Activated T-helper 17 cell treated with anti-CD3 and anti-CD28 coated beads, Interleukin-2, amount 50 U/mL, for 72 hours (primary cell): ENCODE measurements at places on chromosomes 5 and 9. TPM values are rescaled to one million over a fixed set of nuclear protein-coding genes. Genes with fewer than 3 reads are reported as not detected.

Gene CARD9
- 6.1 TPM for total RNA-seq

DNA sequence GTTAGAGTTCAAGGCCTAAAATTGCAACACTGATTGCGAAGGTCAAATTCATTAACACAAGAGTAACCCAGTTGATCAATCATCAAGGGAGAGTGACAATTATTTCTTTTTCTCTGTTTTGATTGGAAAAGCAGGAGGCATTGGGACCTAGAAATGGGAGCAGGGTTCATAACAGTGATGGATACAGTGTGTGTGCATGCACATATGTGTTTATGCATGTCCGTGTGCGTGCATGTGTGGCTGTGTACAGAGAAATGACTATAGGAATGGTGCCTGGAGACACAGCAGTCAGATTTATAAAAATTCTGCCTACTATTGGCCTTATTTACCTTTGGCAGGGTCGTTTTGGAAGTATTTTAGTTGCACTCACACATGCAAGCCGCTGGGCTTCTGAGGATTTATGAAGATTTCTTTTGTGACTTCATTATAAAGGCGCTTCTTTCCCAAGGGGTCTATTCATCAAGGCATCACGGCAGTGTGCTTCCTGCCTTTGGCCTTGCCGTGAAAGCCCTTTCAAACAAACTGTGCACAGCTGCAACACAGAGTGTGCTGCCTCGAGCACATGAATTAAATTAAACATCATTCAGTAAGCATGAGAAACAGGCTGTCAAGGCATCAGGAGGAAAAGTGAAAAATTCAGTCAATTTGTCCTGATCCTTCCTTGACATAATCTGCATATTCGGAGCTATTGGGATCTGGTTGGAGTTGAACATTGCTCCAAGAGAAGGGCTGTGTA lies 122.8 kb upstream of the PUM3 start:
- no peaks in the 10 kb centered on the region for H3K36me3 ChIP-seq
- H3K27me3 ChIP-seq = peaks cover 25% of the 10 kb centered on the region
- H3K27ac ChIP-seq = no peak overlapping the region
- ATAC-seq = no peak
- H3K4me1 ChIP-seq = no peaks in the 10 kb centered on the region

Gene ZNF366
- not detected for total RNA-seq

Gene ARHGEF39
- total RNA-seq = 9.4 TPM

- peak overlapping the region; percentile 49 for H3K4me3 ChIP-seq
- peaks cover 21% of the 10 kb centered on the region for H3K4me1 ChIP-seq
- peak overlapping the region; percentile 81 for H3K27ac ChIP-seq
- H3K27me3 ChIP-seq = no peaks in the 10 kb centered on the region
- ATAC-seq = peak; percentile 18
Measured at GRCh38 chr9:113591899-113592625, 128.5 kb downstream of the RGS3 start.

DNA sequence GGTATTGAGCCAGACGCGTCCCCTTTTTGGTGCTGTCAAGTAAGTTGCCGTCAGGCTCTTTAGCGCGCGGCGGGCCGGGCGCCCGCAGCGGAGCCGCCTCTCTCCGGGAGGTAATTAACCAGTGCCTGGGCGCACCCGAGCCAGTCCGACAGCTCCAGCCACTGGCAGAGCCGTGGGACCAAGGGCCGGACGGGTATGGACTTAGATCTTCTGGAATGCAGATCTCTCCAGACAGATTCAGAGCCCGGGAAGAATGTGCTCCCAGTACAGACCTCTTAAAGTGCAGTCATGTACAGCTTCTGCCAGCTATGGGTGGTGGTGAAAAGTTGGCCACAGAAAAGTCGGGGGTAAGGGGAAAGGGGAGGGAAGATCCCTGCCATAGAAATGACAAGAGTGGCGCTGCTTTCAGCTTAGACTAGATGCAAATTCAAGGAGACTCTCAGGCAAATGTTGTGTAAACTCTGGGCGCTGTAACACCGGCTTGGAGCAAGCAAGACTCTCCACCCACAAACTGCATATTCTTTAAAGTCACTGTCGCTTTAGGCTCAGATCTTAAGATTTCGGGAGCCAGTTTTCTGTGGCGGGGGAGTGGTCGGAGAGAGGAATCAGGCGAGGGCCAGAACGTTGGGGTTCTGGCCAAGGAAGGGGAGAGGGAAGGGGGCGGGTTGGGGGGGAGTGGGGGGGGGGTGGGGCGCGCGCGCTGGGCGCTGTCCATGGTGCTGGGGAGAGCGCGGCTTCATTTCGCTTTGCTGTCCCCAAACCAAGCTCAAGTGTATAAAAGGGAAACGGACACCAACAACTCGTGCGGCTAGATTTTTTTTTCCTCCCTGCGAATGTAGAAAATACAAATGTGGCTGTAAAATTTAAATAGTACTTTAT lies 29.2 kb downstream of the NR2F1 start:
- peaks cover 67% of the 10 kb centered on the region for H3K27me3 ChIP-seq
- no peak overlapping the region for H3K4me3 ChIP-seq
- no peaks in the 10 kb centered on the region for H3K4me1 ChIP-seq
- no peak overlapping the region for H3K27ac ChIP-seq
- ATAC-seq = no peak

DNA sequence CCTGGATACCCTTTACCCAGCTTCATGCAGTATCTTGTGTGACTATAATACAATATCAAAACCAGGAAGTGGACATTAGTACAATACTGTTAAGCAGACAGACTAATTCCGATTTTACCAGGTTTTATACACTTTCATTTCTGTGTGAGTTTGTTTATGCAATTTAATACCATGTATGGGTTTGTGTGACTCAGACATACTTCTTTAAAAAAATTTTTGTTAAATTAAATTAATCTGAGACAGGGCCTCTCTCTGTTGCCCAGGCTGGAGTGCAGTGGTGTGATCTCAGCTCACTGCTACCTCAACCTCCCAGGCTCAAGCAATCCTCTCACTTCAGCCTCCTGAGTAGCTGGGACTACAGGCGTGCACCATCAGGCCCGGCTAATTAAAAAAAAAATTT lies 156.8 kb downstream of the GAPVD1 start:
- no peaks in the 10 kb centered on the region for H3K4me1 ChIP-seq
- H3K4me3 ChIP-seq = no peak overlapping the region
- H3K27me3 ChIP-seq = no peaks in the 10 kb centered on the region
- H3K27ac ChIP-seq = no peak overlapping the region

Gene HDHD3
- total RNA-seq = 15.2 TPM

- H3K4me3 ChIP-seq = peak overlapping the region; percentile 46
- H3K4me1 ChIP-seq = peaks cover 13% of the 10 kb centered on the region
- peaks cover 16% of the 10 kb centered on the region for H3K27me3 ChIP-seq
- no peak overlapping the region for H3K27ac ChIP-seq
Measured at GRCh38 chr5:170632985-170633234, 129.1 kb downstream of the KCNIP1 start.

DNA sequence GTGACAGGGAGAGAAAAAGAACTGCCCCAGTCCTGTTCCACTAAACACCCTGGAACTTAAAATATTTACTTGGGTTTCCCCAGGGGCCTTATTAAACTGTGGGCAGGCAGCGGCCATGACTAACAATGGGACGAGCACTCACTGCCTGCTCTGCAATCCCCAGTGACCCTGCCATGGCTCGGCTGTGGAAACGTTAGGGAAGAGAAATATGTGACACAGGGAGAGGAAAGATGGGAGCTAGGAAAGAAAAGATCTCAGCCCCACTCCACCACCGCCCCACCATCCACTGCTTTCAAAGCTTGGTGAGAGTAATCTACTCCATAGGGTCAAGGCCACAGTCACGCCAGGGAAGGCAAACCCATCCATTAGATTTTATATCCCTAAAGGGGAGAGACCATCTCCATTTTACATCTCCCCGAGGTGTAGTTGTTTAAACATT lies 117.6 kb downstream of the EFNA5 start:
- H3K27ac ChIP-seq = no peak overlapping the region
- no peak for ATAC-seq
- H3K4me3 ChIP-seq = no peak overlapping the region
- no peaks in the 10 kb centered on the region for H3K4me1 ChIP-seq
- no peaks in the 10 kb centered on the region for H3K36me3 ChIP-seq

Gene TMC1
- 0.32 TPM for total RNA-seq

- no peak for ATAC-seq
- H3K4me1 ChIP-seq = no peaks in the 10 kb centered on the region
- peaks cover 11% of the 10 kb centered on the region for H3K27me3 ChIP-seq
- no peak overlapping the region for H3K27ac ChIP-seq
Measured at GRCh38 chr9:91663858-91664257, 240.2 kb upstream of the NFIL3 start.

Gene LCN6
- total RNA-seq = not detected

DNA sequence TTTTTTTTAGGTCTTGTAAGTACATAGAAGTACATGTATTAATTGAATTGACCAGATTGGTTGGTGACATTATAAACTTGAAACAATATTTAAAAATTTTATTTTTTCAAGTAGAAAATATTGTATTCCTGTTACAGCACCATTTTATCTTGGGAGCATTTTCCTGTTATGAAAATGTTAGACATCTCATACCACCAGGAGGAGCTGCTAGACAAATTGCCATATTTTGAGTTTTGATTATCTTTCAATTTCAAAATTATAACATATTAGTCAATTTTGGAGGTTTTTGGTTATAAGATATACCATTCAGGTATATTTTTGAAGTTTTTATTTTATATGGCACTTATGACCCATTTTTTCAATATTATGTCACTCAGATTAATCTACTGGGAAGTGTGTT lies 84.4 kb downstream of the CNTLN start:
- H3K4me1 ChIP-seq = no peaks in the 10 kb centered on the region
- H3K36me3 ChIP-seq = no peaks in the 10 kb centered on the region
- no peak for ATAC-seq
- no peak overlapping the region for H3K4me3 ChIP-seq
- no peaks in the 10 kb centered on the region for H3K27me3 ChIP-seq

Gene DBH
- not detected for total RNA-seq

GRCh38 chr9:107158321-107158720 lies 124.8 kb upstream of the RAD23B start:
- H3K4me3 ChIP-seq = no peak overlapping the region
- ATAC-seq = no peak
- no peaks in the 10 kb centered on the region for H3K36me3 ChIP-seq
- no peak overlapping the region for H3K27ac ChIP-seq

DNA sequence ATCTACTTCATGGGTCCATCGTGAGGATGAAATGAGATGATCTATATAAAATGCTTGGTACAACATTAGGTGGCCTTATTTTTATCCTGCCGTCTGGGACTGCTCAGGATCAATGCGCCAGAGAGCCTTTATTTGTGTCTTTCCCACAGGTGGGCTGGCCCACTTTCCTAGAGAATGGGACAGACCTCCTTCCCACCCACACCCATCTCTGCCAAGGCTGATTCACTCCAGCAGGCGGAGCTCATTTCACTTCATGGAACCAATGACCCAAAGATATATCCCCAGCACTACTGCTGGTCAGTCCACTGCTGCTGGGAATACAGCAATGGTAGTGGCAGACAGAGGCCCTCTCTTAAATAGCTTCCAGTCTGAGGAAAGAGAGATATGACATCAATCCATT lies 35.7 kb downstream of the TGFBI start:
- no peaks in the 10 kb centered on the region for H3K36me3 ChIP-seq
- no peaks in the 10 kb centered on the region for H3K4me1 ChIP-seq
- no peak overlapping the region for H3K4me3 ChIP-seq
- no peak overlapping the region for H3K27ac ChIP-seq

Gene RNF208
- 3.5 TPM for total RNA-seq

DNA sequence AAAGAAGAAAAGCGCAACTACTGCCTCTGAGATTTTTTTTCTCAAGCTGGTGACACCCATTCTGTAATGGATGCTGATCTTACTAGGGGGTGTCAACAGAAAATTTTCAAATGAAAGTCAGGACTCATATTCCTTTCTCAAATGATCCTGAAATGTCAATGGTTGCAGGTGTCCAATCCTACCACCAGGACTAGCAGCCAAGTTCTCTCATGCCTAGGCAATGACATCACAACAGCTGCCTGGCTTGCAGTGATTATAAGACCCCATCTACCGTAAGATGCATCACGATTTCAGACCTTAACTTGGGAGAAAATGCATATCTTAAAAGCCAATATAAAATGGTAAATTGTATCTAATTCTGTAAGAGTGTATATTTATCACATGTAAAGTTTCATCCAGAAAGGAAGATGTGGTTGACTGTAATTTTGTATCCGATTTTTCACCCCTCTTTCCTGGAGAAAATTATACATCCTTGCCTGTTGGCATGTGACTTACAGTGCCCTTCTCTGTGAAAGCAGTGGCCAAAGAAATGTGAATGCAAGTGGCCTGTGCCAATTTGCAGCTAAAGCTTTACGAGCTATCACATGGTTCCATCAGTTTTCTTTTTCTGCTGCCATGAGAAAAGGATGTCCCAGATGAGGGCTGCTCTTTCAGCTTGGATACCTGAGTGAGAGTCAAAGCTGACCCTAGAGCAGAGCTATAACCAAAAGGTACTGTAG lies 104.4 kb downstream of the DENND1A start:
- H3K27me3 ChIP-seq = no peaks in the 10 kb centered on the region
- no peaks in the 10 kb centered on the region for H3K4me1 ChIP-seq
- no peak for ATAC-seq
- H3K36me3 ChIP-seq = peaks cover 25% of the 10 kb centered on the region

DNA sequence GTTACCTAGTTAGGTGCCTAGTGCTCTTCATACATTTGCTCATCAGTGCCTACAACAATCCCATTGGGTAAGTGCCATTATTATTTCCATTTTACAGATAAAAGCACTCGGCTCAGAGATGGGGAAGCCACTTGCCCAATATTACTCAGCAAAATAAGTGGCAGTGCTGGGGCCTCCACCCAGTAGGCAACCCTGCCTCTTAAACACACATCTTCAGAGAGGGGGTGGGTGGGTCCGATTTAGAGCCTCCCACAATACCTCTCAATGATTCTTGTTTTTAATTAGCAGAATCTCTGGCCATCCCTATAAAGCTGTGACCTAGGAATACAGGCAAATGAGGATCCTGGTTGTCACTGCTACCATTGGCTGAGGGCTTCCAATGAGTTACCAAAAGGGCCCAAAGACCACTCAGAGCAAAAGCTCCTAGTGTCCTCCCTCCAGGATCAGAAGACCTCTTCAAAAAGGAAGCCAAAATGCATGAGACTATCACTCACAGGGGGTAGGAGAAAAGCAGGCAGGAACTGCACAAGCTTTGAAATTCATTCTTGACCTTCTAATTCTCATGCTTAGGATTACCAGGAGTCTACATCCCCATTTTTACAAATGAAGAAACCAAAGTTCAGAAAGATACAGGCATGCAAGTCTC lies 36.1 kb upstream of the UBE2D2 start:
- H3K4me3 ChIP-seq = no peak overlapping the region
- no peaks in the 10 kb centered on the region for H3K27me3 ChIP-seq
- H3K36me3 ChIP-seq = no peaks in the 10 kb centered on the region

GRCh38 chr9:132267660-132268059 lies 87.1 kb downstream of the SETX start:
- peaks cover 98% of the 10 kb centered on the region for H3K36me3 ChIP-seq
- H3K4me1 ChIP-seq = no peaks in the 10 kb centered on the region
- ATAC-seq = no peak
- H3K27me3 ChIP-seq = no peaks in the 10 kb centered on the region
- peak overlapping the region; percentile 71 for H3K27ac ChIP-seq

- peaks cover 4% of the 10 kb centered on the region for H3K27me3 ChIP-seq
- H3K4me3 ChIP-seq = no peak overlapping the region
- H3K36me3 ChIP-seq = no peaks in the 10 kb centered on the region
- no peaks in the 10 kb centered on the region for H3K4me1 ChIP-seq
Measured at GRCh38 chr5:132500931-132501628, 10.5 kb upstream of the IRF1 start.
